Lung (tissue), 17 donors: ENCODE measurements at places on chromosomes 5 and 9. TPM values are rescaled to one million over a fixed set of nuclear protein-coding genes. Genes with fewer than 3 reads are reported as not detected.

C5orf58 gene
- not detected for total RNA-seq

DNA sequence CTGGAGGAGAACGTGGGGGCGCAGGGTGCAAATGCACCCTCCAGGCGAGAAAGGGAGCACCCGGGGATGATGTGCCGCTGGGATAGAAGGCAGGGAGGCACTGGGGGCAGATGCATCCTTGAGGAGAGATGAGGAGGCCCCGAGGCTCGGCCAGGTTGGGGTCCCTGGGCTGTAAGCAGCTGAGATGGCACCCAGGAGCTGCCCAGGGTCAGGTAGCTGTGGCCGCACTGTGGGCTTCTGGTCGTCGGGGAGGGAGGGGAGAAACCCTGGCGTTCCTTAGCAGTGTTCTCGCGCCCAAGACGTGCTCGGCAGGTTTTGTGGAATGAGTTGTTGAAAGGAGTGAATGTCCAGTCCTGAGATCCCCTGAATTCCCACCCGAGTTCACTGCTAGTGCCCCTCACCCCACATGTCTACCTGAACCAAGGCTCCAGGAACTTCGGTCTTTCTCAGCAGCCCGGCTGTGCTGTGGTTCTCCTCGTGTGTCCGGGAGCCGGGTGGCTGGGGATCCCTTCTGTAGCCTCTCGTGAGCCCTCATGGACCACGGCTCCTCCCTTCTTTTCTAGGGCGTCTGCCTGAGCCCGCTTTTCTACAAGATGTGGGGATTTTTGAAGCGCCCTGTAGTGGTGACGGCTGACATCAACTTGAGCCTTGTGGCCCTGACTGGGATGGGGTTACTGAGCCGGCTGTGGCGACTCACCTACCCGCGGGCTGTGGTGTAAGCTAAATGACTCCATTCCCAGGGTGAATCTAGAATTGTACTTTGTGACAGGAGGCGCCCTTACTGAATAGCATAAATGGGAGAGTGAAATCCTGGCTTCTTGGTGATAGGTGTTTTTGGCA lies 1.1 kb downstream of the POMT1 start:
- no peak overlapping the region for H3K27ac ChIP-seq
- peaks cover 11% of the 10 kb centered on the region for H3K4me1 ChIP-seq
- DNase-seq: no peak
- H3K4me3 ChIP-seq: peak overlapping the region; percentile 71
- H3K27me3 ChIP-seq: no peaks in the 10 kb centered on the region

DNA sequence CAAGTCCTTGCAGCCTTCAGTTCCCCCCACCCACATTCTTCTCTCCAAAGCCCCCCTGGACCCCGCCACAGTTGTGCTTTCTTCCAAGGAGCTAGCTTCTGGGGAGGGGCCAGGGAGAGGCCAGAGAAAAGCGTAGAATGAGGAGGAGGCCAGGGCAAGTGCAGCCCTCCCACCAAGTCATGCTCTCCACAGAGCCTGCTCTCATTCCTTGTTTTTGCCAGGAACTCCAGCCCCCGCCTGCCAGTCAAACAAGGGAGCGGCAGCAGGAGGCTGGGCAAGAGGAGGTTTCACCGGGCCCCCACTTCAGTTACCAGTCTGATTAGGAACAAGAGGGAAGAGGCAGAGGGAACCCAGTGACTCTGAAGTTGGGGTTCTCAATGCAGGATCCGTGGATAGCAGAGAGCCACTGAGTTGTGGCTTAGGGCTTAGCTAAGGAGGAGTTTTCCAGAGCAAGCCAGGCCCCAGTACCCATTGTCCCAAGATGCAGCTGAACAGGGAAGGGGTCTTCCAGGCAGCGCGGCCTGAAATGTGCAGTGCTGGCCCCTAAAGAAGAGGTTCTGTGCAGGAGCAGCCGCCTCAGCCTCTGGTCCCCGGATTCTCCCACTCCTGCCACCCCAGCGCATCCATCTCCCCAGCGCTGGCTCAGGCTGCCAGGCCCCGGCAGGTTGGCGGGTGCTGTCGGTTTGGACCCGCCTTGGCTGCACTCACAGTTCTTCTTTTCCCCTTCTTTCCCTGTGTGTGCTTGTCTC lies 120.6 kb downstream of the DAB2IP start:
- H3K4me3 ChIP-seq: no peak overlapping the region
- no peaks in the 10 kb centered on the region for H3K4me1 ChIP-seq
- no peak for DNase-seq

DNA sequence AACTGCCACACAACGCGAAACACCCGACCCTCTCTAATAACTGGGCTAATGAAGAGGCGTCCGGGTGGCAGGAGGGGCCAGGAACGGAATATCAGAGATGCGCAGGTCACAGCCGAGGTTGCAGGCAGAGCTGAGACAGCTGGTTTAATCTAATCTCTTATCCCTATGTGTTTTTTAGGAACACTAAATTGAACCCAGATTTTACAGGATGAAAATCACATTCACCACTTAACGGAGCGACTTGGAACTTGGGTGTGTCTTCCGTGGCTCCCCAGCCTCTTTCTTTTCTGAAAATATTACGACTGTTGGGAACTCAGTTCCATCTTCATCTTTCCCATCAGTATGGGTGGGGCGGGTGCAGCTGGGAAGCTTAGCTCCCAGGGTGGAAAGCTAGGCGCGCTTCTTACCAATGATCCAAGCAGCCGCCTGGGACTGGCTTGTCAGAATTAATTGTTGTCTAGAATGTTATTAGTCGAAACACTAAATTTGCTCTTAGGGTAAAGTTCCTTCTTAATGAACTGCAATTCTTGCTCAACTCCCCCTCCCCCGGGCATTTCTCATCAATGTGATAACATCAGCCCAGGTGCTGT lies 92.5 kb downstream of the IRX2 start:
- no peaks in the 10 kb centered on the region for H3K4me1 ChIP-seq
- H3K4me3 ChIP-seq: no peak overlapping the region
- H3K36me3 ChIP-seq: no peaks in the 10 kb centered on the region
- peaks cover 36% of the 10 kb centered on the region for H3K27me3 ChIP-seq
- H3K27ac ChIP-seq: no peak overlapping the region

- no peak overlapping the region for H3K27ac ChIP-seq
- H3K27me3 ChIP-seq: no peaks in the 10 kb centered on the region
- no peaks in the 10 kb centered on the region for H3K36me3 ChIP-seq
- DNase-seq: no peak
- H3K4me3 ChIP-seq: no peak overlapping the region
- H3K4me1 ChIP-seq: no peaks in the 10 kb centered on the region
Observed at GRCh38 chr9:130977811-130978221, 31.2 kb upstream of the LAMC3 start.

- no peak overlapping the region for H3K4me3 ChIP-seq
- no peak overlapping the region for H3K27ac ChIP-seq
- no peaks in the 10 kb centered on the region for H3K4me1 ChIP-seq
- H3K36me3 ChIP-seq: no peaks in the 10 kb centered on the region
- no peak for DNase-seq
Observed at GRCh38 chr9:21660976-21661375, 141.5 kb upstream of the MTAP start.

GRCh38 chr9:125330587-125330986 lies 69.0 kb downstream of the GAPVD1 start:
- peaks cover 10% of the 10 kb centered on the region for H3K36me3 ChIP-seq
- no peaks in the 10 kb centered on the region for H3K27me3 ChIP-seq
- peaks cover 4% of the 10 kb centered on the region for H3K4me1 ChIP-seq
- no peak overlapping the region for H3K27ac ChIP-seq
- H3K4me3 ChIP-seq: no peak overlapping the region

GRCh38 chr5:129499208-129499852 lies 39.2 kb downstream of the ADAMTS19 start:
- H3K4me1 ChIP-seq: no peaks in the 10 kb centered on the region
- no peak overlapping the region for H3K4me3 ChIP-seq
- H3K36me3 ChIP-seq: no peaks in the 10 kb centered on the region
- no peaks in the 10 kb centered on the region for H3K27me3 ChIP-seq
- no peak overlapping the region for H3K27ac ChIP-seq
- no peak for DNase-seq

DNA sequence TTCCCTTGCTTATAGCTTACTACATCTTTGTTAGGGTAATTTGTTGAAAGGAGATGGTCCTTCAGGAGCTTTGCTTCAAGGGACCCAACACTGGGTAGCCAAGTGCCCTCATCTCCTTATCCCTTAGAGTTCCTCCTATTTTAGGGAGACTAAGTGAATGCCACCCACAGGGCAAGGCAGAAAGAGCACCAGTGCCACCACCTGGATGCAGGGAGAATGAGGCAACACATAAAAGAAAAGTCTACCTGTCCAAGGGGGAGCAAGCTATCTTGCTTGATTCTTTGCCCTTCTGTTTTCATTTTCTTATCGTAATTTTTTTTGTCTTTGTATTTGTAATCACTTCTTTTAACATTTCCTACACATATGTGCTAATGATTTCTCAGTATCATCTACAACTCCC lies 205.5 kb downstream of the NPR3 start:
- H3K27ac ChIP-seq: no peak overlapping the region
- H3K4me1 ChIP-seq: no peaks in the 10 kb centered on the region
- H3K36me3 ChIP-seq: no peaks in the 10 kb centered on the region
- no peak overlapping the region for H3K4me3 ChIP-seq
- DNase-seq: no peak

ADAMTS6 gene
- 6.2 TPM for total RNA-seq

GRCh38 chr5:55226934-55227663 lies at the start of gene MCIDAS:
Gene MCIDAS (minus strand): TSS chr5:55227315. CDS start chr5:55227138, 177 bp downstream.
- H3K36me3 ChIP-seq: no peaks in the 10 kb centered on the region
- peak; percentile 56 for DNase-seq
- peaks cover 90% of the 10 kb centered on the region for H3K27me3 ChIP-seq
- no peak within 1 kb of the TSS for H3K27ac ChIP-seq
- peak within 1 kb of the TSS; percentile 1 for H3K4me3 ChIP-seq

MLANA gene
- not detected for total RNA-seq
